ENCODE measurements at places on chromosomes 12 and 14.
A peak's percentile ranks its signal among the peaks of the same experiment; 100 is the strongest.

- DNase-seq: no peak
These were observed 279.0 kb upstream of the SYT10 start for GRCh38 chr12:33718631-33719030.

- DNase-seq: no peak
These were observed 45.6 kb upstream of the BCL2L14 start for GRCh38 chr12:12024911-12025682.

DNA sequence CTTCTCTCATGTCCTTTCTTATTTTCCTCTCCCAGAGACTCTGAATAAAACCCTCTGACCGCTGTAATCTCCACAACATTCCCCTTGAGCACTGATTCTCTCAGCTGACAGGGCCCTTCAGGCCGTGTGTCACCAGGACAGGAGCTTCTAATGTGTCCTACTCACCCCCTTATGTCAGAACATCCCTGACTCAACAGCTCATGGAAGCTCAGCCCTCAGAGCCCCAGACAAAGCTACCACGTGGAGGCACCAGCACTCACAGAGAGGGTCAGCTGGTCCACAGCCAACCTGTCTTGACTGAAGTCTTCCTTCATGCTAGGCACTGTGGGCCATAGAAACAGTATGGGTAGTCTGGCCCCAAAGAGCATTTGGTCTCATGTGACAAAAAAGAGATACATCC lies 49.8 kb downstream of the SMUG1 start:
- no peak for DNase-seq

- no peak for DNase-seq
These were observed 82.6 kb downstream of the TAOK3 start for GRCh38 chr12:118290130-118290529.

DNA sequence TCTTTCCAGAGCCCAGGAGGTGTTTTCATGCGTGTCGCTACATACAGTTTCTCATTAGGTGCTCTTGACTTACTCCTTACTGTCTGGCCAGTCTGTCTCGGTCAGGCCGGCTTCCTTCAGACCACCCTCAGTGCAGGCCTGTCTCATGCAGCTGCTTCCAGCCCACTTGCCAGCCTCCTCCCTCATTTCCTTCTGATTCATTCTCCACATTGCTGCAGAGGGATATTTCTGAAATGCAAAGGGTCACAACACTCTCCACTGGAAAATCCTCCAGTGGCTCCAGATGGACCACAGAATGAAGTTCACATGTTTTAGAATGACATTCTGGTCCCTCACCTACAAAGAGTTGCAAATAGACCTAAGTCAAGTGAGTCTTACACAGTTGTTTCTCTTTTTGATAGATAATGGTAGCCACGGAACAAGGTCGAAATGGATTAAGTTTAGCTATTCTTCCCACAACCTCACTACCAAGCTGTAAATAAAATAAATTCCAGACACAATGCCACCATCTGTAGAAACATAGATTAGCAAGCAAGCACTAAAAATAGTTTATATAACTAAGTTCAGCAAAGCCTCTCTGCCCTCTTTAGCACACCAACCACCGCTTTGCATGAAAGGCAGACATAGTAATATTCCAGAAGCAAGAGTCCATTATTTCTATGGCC lies 146.9 kb downstream of the ESR2 start:
- DNase-seq: no peak

DNA sequence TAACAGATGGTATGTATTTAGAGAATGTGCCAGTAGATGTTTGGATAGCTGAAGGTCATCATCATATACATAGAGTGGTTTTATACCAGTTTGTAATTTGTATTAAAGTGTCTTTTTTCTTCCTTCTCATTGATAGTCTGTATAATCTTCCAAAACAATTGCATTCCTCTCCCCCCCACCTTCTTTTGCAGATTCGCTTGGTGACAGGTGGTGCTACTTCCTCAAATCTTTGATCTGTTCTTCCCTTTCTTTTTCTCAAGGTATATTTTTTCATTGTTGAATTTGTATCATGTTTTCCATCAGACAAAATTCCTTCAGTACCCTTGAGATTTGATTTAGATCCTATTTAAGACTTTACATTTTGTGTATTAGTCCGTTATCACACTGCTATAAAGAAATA lies 15.0 kb downstream of the TBC1D15 start:
- no peak for DNase-seq

- DNase-seq: no peak
These were observed 12.1 kb downstream of the SYNE3 start for GRCh38 chr14:95504135-95505029.

DNA sequence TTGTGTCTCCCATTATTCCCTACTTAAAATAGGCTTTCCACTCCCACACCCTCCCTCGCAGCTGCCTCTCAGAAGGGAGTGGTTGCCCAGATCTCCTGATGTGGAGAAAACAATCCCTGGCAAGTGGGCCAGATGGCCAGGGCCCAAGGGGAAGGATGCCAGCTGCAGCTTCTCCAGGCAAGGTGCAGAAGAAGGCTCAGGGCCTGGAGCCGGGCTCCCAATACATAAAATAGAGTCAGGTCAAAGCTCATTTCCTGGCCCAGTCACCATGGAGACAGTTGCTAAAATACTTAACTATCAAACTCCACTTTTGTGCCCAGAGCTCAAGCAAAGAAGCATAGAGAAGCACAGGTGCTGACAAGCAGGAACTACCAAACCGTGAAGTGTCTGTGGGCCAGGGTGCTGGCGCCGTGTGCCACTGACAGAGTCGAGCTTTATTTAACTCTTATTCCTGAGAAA lies 45.7 kb upstream of the ITPR2 start:
- peak; percentile 26 for DNase-seq

GRCh38 chr14:105486974-105487448 lies 325 bp downstream of the CRIP1 start:
- DNase-seq: no peak

DNA sequence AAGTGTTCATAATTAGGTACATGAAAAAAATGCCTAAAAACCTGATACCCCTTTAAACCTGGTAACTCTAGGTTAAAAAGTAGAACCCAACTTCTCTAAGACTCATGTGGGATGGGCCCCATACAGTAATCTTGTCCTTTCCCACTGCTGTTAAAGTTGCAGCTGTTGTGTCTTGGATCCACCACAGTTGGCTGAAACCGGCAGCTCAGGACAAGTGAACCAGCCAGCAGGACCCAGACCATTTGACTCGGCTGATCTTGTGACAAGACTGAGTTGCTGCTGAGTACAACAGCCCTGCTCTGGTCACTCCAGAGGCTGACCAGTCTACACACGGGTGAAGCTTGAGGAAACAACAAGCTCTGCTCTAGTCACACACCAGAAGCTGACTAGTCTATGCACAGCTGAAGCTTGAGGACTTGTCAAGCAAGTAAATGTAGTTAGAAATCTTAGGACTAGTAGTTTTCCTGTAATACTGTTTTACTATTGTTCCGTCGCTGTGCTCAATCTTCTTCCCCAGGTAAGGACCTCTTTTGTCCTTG lies 60.6 kb downstream of the DHRS2 start:
- DNase-seq: no peak
